ENCODE measurements at places on chromosomes 7 and 10.
A peak's percentile ranks its signal among the peaks of the same experiment; 100 is the strongest.

GRCh38 chr10:78779339-78779955 is 289.3 kb upstream of the ZMIZ1 start:
- DNase-seq, result no peak

DNA sequence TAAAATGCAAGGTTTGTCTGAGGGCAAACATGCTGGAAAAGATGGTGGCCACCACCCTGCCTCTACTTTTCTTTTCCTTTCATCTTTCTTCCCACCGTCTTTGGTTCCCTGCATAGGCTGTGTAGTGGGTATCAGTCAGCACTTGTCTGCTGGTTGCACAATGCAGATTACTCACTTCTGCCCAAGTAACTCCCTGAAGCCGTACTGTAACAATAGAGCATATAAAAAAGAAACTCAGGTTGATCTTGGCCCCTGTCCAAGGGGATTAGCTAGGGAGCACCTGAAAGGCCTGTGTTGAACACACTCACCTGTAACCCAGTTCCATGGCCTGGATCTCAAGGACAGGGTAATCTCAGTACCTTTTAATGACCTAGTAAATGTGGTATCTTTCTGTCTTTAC is 533.0 kb upstream of the GALNT17 start:
- no peak for DNase-seq

DNA sequence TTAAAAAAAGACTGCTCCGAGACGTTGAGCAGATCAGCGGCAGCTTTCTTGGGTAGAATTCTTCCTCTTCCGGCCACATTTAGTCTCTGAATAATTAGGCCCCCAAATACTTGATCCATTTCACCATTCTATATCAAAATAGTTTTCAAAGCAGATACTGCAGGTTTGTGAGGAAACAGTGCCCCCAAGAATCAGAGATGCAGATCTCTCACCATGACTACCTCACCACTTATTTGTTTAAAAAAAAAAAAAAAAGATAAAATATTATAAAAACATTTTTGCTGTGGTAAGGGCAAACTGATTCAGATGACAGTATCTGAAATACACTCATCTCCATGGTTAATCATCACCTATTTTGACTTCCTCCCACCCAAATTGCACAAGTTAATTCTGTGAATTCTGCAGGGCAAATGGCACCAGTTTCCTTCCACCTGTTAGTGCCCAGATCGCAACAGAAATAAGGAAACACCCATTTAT is 210.4 kb downstream of the FAM107B start:
- peak; percentile 79 for DNase-seq

GRCh38 chr10:127943336-127943910 is 36.5 kb downstream of the PTPRE start:
- no peak for DNase-seq

- no peak for DNase-seq
Observed at GRCh38 chr10:21398563-21399231, 126.8 kb downstream of the SKIDA1 start.

- DNase-seq, result no peak
Observed at GRCh38 chr10:89523274-89523673, 12.1 kb downstream of the SLC16A12 start.

GRCh38 chr10:49320191-49320590 is 21.2 kb downstream of the C10orf71 start:
- no peak for DNase-seq

- no peak for DNase-seq
Observed at GRCh38 chr7:95772771-95773581, 622 bp downstream of the DYNC1I1 start.

- no peak for DNase-seq
Observed at GRCh38 chr7:66699998-66700397, 40.5 kb upstream of the RABGEF1 start.

GRCh38 chr10:5910323-5911100 is 20.5 kb downstream of the FBH1 start:
- DNase-seq, result no peak

GRCh38 chr7:103080923-103081322 is 6.0 kb downstream of the ARMC10 start:
- no peak for DNase-seq

DNA sequence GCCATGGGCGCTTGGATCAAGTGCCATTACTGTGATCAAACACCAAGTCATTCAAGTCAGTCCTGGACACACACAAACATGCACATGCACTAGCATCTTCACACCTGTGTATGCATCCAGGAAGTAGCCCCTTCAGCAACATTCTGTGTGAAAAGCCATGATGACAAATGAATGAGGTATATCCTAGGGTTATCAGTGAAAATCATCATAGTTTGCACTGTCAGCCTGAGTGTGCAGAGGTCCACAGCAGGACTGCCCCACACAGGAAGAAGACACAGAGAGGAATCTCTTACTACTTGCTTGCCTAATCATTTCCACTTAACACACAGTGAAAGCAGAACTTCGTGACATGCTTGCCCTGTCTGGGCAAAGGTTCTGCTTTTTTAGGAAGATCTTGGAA is 184.0 kb upstream of the ADO start:
- no peak for DNase-seq

GRCh38 chr10:45249978-45250693 is 65.3 kb downstream of the OR13A1 start:
- DNase-seq, result peak; percentile 61

DNA sequence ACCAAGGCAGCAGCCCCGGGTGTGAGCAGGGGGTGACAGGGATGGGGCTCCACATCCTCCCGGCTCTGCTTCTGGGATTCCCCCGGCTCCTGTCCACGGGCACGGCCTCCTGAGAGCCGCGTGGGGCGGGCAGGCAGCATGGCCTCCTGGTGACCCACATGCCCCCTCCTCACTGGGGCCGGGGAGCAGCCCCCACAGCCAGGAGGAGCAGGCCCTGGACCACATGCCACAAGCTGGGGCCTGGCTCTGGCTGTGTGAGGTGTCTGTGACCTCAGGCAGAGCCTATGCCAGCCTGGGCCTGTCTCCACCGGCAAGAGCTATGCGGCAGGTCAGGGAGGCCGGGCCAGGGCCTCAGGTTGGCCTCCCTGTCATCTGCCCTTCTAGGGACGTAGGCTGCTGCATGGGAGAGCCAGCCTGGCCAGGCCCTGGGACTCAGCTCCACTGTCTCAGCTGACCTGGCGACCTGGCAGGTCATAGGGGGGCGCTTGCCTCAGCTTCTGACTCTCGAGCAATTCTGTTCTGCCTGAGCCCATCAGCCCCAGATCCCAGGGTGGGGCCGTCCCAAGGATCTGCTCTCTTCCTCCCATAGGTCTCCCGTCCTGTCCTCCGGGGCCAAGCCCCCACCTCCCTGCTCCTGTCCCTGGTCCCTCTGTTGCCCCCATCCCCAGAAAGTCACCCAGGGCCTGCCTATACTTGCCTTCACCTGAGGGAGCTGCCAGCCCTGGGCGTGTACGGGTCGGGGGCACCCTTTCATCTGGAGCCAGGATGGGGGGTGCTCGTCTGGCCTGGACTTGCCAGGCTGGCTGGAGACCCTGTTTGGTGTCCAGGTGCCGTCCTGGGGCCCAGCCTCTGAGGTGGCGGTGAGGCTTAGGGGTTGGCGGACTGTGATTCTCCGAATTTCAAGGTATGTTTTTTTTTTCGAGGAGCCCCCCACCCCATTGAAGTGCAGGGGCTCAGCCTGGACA is 3.9 kb upstream of the TMEM184A start:
- no peak for DNase-seq

DNA sequence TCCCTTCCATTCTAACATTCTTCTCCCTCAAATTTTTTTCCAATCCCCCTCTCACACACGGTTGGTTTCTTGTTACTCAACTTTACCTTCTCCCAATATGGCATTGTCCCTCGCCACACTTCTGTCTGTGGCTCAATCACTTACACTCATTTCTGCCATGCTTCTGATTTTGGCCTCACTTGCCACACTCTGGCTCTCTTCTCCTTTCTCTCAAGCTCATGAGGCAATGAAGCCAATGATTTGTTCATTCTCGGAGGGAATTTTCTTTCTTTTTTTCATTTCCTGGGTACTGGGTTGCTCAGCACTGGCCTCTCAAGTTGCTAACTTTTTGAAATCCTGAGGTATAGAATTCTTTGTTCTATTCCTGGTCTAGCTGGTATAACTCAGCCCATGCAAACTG is 4.0 kb upstream of the MYOZ1 start:
- DNase-seq, result no peak

DNA sequence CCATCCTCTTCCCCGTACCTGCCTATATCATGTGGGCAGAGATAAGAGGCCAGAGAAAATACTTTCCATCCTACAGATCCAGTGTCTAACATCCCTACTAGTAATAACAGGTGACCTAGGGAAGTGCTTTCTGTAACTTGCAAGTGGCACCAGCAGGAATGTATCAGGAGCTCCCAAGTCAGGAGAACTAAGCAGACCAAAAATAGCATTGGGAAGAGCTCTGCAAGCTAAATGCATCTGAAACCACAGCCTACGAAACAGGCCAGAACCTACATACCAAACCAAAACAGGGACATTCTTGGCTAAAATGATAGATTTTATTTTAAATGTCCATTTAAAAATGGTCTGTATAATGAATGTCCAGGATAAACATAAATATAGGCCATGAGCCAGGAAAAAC is 680.8 kb downstream of the PHTF2 start:
- no peak for DNase-seq

GRCh38 chr10:116589926-116590325 is 833 bp upstream of the PNLIPRP1 start:
- DNase-seq, result no peak

DNA sequence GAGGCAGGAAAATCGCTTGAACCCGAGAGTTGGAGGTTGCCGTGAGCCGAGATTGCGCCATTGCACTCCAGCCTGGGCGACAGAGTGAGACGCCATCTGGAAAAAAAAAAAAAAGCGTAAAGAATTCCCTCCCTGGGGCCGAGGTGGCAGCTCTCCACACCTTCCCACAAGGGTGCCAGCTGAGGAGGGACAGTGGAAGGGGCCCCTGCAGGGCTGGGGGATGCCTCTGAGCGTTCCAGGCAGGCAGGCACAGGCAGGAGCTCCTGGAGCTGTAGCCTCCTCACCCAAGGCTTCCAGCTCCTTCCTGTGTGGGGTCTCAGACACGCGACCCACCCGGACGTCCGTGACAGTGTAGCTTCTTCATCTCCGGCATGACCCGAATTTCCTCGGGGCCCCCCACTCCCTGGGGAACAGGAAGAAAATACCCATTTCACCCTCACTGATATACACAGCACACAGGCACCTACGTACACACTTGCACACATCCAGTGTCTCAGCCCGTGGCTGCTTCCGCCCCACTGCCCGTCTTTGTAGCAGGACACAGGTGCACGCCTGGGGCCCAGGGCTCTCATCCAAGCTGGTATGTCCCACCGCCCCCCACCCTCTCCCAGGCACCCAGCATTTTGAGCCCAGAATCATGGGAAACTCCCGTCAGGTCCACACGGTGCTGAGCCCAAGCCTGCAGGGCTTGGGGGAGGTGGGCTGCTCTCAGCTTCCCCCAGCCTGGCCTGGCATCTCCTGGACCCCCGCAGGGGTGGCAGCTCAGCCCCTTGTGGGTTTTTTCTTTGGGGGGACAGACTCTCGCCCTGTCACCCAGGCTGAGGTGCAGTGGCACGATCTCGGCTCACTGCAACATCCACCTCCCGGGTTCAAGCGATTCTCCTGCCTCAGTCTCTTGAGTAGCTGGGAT is 25.7 kb downstream of the GRIFIN start:
- no peak for DNase-seq

- DNase-seq, result no peak
Observed at GRCh38 chr10:67401711-67402110, 294.3 kb downstream of the CTNNA3 start.

DNA sequence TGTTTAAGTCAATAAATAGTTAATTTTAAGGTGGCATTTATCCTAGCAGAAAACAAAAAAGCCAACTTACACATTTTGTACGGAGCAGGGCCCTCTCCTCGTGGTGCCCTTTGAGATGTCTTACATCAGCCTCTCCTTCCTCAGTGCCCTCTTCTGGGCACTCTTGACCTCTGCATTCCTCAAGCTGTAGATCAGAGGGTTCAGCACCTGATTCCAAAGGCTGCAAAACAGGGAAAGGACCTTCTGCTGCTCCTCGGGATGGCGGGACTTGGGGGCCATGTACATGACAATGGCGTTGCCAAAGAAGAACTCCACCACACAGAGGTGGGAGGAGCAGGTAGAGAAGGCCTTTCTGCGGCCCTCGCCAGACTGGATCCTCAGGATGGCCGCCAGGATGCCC is 4.6 kb upstream of the OR2A14 start:
- DNase-seq, result no peak

DNA sequence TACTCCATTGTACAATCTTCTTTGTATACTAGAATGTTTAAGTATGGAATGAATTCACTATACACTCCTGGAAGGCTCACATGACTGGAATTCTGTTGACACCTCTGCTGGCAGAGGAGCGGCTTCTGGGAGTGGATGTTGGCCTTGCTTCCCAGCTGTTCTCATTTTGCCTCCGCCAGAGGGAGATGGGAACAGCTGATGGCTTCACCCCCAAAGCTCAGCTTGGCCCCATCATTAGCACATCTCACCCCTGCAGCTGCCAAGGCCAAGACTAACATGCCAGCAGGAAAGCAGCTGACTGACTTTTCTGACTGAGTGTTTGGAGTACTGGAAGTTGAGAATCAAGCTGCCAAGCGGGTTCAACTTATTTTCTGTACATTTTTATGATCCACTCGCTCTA is 15.1 kb downstream of the ADAM12 start:
- no peak for DNase-seq

DNA sequence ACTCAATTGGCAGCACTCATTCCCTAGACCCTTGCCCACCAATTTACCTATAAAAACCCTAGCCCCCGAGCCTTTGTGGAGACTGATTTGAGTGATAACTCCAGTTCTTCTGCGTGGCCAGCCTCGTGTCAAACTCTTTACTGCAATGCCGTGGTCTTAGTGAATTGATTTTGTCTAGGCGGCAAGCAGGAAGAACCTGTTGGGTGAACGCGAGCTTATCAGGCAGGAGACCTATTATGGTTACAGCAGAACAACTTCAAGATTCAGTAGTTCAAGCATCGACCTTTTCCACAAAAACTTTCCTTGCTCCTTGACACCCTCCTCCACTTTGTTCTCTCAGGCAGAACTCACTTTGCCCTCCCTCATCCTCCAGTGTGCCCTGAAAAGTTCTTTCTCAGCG is 12.2 kb downstream of the SSMEM1 start:
- DNase-seq, result no peak

All from CD4-positive, alpha-beta T cell treated with Interleukin-1 beta for 1 hour (primary cell).